GM12891 (cell line): ENCODE measurements at places on chromosomes 12 and 14.

DNA sequence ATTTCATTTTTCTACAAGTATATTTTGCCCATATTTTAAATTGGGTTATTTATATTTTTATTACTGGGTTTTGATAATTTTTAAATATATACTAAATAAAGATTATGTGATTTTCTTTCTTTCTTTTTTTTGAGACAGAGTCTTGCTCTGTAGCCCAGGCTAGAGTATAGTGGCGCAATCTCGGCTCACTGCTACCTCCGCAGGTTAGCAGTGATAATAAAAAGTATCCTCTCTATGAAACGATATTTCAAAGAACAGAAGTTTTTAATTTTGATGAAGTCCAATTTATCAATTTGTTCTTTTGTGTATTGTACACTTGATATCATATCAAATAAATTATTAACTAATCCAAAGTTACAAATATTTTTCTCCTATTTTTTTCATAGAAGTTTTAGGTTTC, 47.2 kb upstream of the LDHB start:
- DNase-seq = no peak

GRCh38 chr12:123120452-123121166, 30.3 kb downstream of the PITPNM2 start:
- DNase-seq = no peak

DNA sequence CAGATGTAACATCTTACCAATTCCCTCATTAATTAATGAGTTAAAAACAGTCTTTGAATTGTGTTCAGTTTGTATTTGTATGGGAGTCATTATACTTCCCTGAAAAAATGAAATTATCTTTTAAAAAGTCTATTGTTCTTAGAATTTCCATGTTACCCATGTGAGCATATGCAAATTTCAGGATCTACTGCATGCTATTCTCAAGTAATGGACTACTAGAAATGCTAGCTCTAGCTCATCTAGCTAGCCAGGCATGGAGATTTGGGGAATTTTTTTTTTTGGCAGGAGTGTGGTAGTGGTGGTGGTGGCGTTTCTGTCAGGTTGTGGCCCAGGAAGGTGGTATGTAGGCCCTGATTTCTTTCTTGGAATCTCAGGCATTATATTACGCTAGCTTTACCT, 218.4 kb downstream of the AEBP2 start:
- no peak for DNase-seq

DNA sequence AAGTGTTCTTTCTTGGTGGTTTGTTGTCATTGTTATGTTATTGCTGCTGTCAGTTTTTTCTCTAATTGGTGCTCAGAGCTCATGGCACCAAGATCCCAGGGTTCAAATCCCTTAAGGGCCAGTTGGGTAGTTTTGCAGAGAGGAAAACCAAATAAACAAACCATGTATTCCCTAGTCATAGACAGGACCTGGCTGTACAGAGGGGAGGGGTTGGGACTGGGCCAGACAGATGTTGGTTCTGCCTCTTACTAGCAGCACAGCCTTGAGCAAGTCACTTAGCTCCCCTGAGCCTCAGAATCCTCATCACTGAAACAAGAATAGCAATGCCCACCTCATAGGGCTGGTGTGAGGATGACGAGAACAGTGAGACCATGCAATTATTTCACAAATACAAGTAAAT, 53.4 kb downstream of the LTBP2 start:
- no peak for DNase-seq

DNA sequence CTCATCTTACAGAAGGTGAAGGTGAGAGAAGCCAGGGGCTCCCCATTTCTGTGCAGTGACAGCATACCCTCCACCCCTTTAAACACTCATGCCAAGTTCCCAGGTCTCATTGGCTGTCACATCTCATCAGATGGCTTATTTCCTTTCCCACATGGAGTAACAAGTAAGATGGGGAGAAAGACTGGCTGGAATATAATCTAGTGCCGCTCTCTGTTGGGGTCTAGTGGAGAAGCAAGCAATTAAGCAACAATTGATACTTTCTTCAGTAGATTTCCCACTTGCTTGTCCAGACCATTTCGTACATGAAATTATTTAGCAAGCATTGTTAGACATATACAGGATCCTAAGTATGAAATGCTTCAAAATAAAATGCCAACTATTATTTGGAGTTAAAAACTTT, 92.2 kb downstream of the SLC5A8 start:
- DNase-seq = no peak

DNA sequence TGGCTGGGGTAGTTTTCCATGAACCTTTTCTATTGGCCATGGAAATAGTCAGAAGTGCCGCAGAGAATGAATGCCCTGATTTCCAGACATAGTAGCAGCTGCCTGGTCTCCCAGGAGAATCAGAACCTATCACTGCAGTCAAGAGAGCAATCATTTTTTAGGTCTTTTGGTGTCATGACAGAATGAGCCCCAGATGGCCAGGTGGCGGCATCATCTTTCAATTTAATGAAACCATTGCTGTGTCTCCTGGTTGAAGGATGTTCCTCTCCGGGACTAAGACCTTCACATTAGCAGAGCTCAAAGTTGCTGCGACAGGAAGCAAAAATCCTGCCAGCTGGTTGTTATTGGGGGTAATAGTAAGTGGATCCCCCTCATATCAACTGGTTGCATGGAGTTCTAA, 18.8 kb downstream of the TNFAIP2 start:
- DNase-seq = no peak
